Endothelial cell (in vitro differentiated cells): ENCODE measurements at places on chromosomes 16 and 17.
A peak's percentile ranks its signal among the peaks of the same experiment; 100 is the strongest.

- no peaks in the 10 kb centered on the region for H3K4me1 ChIP-seq
- H3K27ac ChIP-seq: no peak overlapping the region
- H3K36me3 ChIP-seq: peaks cover 20% of the 10 kb centered on the region
- H3K4me3 ChIP-seq: no peak overlapping the region
Measured at GRCh38 chr17:79942591-79943346, 92.9 kb downstream of the TBC1D16 start.

DNA sequence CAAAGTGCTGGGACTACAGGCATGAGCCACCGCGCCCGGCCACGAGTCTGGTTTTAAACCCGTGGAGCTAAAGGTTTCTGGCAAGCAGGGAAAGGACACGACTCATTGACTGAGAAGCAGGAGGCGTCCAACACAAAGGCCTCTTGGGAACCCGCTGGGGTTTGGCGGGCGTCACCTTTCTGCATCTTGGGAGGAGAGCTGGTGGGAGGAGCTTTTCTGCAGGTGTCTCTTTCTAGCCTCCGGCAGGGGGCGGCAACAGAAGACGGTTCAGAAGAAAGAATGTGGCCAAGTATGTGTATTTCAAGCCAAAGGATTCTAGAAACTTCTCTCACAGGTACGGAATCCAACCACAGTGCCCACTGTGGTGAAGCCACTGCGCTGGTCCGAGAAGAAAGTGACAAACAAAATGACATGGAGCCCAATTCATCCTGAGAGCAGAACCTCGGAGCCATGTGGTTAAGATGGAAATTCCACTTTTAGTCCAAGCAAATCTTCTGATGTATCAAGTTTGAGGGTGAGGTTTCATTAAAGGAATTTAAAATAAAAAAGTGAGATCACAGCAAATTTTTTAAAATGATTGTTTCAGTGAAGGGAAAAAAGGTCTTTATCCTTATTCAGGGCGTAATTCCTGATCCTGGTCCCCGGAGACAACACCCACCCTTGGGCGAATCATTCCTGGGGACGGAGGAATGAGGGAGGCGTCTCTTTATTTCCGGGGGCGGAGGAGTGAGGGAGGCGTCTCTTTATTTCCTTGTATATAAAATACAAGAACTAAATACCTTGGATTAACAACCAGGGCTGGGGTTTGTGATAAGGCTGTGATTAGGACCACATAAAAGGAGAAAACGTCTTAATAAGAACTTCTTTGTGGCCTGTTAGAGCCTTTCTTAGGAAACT, 97.6 kb downstream of the MRM3 start:
- peak overlapping the region; percentile 67 for H3K27ac ChIP-seq
- peaks cover 5% of the 10 kb centered on the region for H3K36me3 ChIP-seq
- H3K27me3 ChIP-seq: peaks cover 18% of the 10 kb centered on the region
- no peak overlapping the region for H3K4me3 ChIP-seq
- DNase-seq: peak; percentile 60

DNA sequence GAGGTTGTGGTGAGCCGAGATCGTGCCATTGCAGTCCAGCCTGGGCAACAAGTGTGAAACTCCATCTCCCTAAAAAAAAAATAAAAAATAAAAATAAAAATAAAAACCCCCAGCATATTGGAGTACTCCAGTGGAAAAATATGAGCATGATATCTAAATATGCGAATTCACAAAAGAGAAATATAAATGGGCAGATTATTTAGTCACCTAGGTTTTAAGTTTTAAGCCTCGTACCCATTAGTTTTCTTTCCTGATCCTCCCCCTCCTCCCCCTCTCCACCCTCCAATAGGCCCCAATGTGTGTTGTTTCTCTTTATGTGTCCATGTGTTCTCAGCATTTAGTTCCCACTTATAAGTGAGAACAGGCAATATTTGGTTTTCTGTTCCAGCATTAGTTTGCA, 62.3 kb downstream of the GP2 start:
- H3K4me3 ChIP-seq: no peak overlapping the region
- H3K4me1 ChIP-seq: peaks cover 3% of the 10 kb centered on the region
- no peaks in the 10 kb centered on the region for H3K27me3 ChIP-seq
- no peak overlapping the region for H3K27ac ChIP-seq

- H3K4me1 ChIP-seq: peaks cover 4% of the 10 kb centered on the region
- DNase-seq: no peak
- no peak overlapping the region for H3K4me3 ChIP-seq
- peaks cover 6% of the 10 kb centered on the region for H3K27me3 ChIP-seq
- peaks cover 16% of the 10 kb centered on the region for H3K36me3 ChIP-seq
Measured at GRCh38 chr17:1605681-1606351, 22.8 kb downstream of the SLC43A2 start.

GRCh38 chr16:47965439-47965838, 190.4 kb downstream of the ABCC12 start:
- H3K36me3 ChIP-seq: no peaks in the 10 kb centered on the region
- H3K4me1 ChIP-seq: peaks cover 7% of the 10 kb centered on the region
- H3K4me3 ChIP-seq: no peak overlapping the region
- no peak overlapping the region for H3K27ac ChIP-seq
- no peak for DNase-seq

GRCh38 chr17:68592682-68593641, 8.2 kb downstream of the FAM20A start:
- peaks cover 3% of the 10 kb centered on the region for H3K27me3 ChIP-seq
- H3K4me3 ChIP-seq: no peak overlapping the region
- H3K27ac ChIP-seq: no peak overlapping the region
- no peak for DNase-seq
- H3K4me1 ChIP-seq: peaks cover 5% of the 10 kb centered on the region

- peak overlapping the region; percentile 80 for H3K4me3 ChIP-seq
- peaks cover 17% of the 10 kb centered on the region for H3K4me1 ChIP-seq
- no peak for DNase-seq
- peaks cover 5% of the 10 kb centered on the region for H3K36me3 ChIP-seq
- peaks cover 28% of the 10 kb centered on the region for H3K27me3 ChIP-seq
Measured at GRCh38 chr17:29593591-29594518, 923 bp downstream of the ANKRD13B start.

GRCh38 chr17:64628641-64629040, 33.5 kb downstream of the SMURF2 start:
- DNase-seq: no peak
- H3K36me3 ChIP-seq: no peaks in the 10 kb centered on the region
- H3K27me3 ChIP-seq: peaks cover 1% of the 10 kb centered on the region
- H3K4me1 ChIP-seq: peaks cover 31% of the 10 kb centered on the region
- H3K4me3 ChIP-seq: no peak overlapping the region

- no peaks in the 10 kb centered on the region for H3K4me1 ChIP-seq
- no peak for DNase-seq
Measured at GRCh38 chr16:88842308-88842756, 14.4 kb downstream of the GALNS start.

DNA sequence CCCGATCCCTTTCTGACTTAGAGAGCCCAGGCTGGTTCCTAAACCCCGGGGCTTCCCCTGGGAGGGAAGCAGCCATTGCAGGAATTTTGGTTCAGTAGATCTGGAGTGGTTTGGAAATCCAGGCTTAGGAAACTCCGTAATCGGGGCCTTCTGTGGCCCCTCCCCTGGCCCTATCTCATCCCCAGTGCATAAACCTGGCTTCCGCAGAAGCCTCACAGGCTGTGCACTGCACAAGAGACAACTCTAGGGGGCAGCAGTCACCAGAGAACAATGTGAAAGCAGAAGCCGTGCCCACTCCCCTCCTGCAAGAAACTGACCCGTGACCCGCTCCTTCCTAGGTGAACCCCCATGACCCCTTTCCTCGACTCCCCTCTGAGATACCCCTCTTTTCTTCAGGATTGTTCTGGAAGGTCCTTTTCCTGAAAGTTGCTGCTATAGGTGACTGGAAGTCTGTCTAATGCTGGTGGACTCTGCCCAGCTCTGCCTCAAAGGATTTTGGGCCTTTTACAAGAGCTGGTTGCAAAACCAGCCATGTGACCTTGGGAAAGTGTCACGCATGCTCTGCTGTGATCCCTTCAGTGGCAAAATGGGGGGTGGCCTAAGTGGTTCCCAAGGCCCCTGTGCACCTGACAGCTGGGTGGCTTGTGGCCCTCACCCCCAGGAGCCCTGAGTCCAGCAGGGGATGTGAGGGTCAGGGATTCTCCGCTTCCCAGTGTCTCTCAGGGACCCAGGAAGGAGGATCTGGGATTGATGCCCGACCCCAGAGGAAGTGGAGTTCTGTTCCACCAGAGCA, 14.4 kb downstream of the GUCY2D start:
- peaks cover 4% of the 10 kb centered on the region for H3K36me3 ChIP-seq
- peaks cover 10% of the 10 kb centered on the region for H3K27me3 ChIP-seq
- peak; percentile 64 for DNase-seq
- peaks cover 7% of the 10 kb centered on the region for H3K4me1 ChIP-seq
- H3K27ac ChIP-seq: no peak overlapping the region

- H3K4me3 ChIP-seq: peak overlapping the region; percentile 47
- no peaks in the 10 kb centered on the region for H3K4me1 ChIP-seq
- H3K36me3 ChIP-seq: no peaks in the 10 kb centered on the region
- H3K27me3 ChIP-seq: peaks cover 9% of the 10 kb centered on the region
- no peak overlapping the region for H3K27ac ChIP-seq
Measured at GRCh38 chr16:30184096-30184890, 891 bp downstream of the CORO1A start.

DNA sequence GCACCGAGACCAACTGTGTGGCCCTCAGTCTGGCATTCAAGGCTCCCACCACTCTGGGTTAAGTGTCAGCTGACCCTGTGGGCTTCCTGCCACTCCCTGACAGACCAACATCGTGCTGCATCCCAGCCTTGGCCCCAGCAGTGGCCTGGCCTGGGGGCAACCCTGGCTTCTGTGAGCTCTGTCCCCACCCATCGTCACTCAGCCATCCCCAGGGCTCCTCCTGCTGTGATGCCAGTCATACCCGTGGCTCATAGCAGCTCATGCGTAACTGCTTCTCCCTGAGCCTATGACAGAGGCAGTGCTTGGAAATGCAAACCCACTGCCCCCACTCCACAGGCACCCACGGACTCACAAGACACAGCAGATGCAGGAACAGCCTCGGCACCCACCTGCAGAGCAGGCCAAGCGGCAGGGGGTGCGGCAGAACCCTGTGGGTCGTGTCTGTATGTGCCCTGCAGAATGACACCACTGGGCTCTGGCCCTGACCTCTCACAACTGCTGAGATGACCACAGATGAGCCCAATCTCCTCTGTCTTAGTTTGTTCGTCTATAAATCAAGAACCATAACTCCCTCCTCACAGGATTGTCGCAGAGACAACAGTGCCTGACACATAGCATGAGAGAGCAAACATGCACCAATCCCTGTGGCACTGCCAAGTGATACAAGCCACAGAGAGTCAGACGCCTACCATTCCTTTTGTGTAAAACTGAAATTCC, 26.6 kb downstream of the PIEZO1 start:
- no peak for DNase-seq
- peaks cover 2% of the 10 kb centered on the region for H3K27me3 ChIP-seq
- H3K4me1 ChIP-seq: peaks cover 23% of the 10 kb centered on the region

GRCh38 chr17:73895157-73895556, 250.9 kb upstream of the SDK2 start:
- DNase-seq: no peak
- H3K27ac ChIP-seq: no peak overlapping the region
- H3K4me3 ChIP-seq: no peak overlapping the region
- no peaks in the 10 kb centered on the region for H3K36me3 ChIP-seq

DNA sequence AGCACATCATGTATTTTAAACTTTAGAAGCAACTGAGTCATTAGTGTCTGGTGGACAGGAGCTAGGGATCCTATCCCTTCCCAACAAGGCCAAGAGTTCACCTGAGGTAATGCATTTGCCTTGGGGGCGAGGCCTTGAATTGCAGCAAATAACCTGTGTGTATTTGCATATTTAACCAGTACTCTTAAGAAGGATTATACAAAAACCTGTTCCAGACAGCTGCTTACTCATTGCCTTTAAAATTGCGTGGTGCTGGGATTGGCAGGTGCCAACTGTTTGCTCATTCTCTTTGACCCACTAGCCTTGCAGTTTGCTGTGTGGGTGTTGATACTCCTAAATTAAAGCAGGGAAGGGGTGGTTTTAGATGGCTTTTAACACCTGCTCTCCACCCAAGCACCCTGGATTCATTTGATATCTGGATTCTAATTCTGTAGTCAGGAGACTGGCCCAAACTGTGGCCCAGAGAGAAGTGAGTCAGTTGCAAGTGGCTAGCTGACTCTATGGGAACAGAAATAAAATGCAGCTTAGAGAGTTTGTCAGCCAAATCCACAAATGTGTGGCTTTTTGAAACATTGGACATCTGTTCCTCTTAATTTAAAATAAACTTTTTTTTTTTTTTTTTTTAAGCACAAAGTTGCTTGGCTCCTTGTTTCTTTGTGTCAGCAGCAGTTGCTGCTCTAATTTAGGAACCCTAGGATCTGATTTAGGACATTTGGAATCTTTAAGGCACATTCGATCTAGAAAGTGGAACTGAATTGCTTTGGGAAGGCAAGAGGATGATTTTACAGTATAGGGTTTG, 46.9 kb downstream of the TUBD1 start:
- no peak for DNase-seq
- H3K27ac ChIP-seq: no peak overlapping the region
- peaks cover 8% of the 10 kb centered on the region for H3K4me1 ChIP-seq
- H3K27me3 ChIP-seq: peaks cover 3% of the 10 kb centered on the region

DNA sequence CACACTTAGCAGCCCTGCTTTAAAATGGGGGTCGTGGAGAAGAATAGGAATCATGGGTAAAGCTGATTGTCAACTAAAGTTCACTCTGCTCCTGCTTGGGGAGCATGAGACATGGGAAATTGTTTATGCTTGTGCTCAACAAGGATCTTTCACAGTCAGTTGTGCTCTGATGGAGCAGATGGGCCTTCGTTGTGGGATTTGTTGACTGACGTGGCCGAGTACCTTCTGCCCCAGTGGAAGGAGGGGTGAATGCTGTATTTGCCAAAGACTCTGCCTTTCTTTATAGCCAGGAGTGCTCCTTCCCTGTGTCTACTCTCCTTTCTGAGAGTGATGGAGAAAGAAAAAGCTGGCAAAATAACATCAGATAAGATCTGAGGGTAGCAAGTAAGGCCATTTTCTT, 11.4 kb downstream of the ARSG start:
- H3K27ac ChIP-seq: peak overlapping the region; percentile 96
- H3K36me3 ChIP-seq: peaks cover 9% of the 10 kb centered on the region
- peak overlapping the region; percentile 66 for H3K4me3 ChIP-seq
- no peaks in the 10 kb centered on the region for H3K27me3 ChIP-seq

DNA sequence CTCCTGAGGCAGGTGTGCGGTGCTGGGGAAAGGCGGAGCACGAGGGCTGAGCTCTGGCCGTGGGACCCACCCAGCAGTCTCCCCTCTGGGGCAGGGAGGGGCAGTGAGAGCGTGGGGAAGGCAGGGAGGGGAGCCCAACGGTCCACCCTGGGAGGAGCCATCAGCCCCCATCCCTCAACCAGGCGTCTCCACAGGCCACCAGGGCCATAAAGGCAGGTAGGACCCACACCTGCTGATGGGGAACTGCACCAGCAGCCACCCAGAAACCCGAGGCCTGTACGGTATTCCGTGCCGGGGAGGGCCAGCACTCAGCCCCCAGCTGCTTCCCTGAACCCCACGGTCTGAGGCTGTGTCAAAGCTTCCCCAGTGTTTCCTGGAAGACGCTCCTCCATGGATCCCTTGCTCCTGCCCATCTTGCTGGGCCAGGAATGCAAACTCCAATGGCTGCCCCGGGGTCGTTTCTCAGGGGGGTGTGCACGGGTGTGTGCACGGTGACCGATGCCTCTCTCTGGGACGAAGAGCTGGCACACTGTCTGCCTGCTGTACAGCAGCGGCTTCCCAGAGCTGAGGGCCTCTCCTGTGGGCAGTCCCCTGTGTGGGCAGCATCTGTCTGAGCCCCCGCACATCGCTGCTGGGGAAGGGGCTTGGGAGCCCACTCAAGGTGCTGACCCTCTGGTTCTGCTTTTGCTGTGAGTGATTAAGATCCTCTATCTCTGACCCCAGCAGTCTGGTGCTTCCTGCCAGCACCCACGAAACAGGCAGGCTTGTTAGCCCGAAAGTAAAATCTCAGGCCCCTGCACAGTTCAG, 17.2 kb upstream of the METRNL start:
- no peak overlapping the region for H3K4me3 ChIP-seq
- DNase-seq: no peak
- peaks cover 8% of the 10 kb centered on the region for H3K27me3 ChIP-seq
